Stimulated activated CD4-positive, alpha-beta T cell treated with anti-CD3 and anti-CD28 coated beads, Interleukin-12 subunit alpha, Interleukin-12 subunit beta, amount 100 ng/mL, for 24 hours (primary cell): ENCODE measurements at places on chromosomes 5 and 9.
A peak's percentile ranks its signal among the peaks of the same experiment; 100 is the strongest.

GRCh38 chr5:177390363-177391300 lies 6.4 kb downstream of the SLC34A1 start:
- peak; percentile 75 for DNase-seq

GRCh38 chr5:159779481-159779880 lies 136.8 kb upstream of the ADRA1B start:
- no peak for DNase-seq

- no peak for DNase-seq
These were observed 72.7 kb downstream of the ZFAND5 start for GRCh38 chr9:72292256-72292682.

DNA sequence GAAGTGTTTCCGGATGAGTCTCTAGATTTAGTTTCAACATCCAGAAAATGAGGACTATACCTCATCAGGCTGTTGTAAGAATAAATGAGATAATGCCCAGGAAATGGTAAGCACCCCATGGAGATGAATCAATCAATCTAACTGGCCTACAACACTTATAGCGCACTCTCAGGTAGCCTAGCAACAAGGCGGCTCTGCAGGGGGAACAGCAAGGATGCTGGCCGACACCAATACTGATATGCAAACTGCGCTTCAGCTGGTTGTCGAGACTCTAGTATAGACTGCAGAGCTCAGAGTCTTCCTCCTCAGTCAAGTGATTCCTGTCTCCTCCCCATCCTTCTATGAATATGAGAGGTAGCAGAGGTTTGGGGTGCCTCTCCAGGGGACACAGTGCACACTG lies 218.8 kb upstream of the WWC1 start:
- DNase-seq: no peak

DNA sequence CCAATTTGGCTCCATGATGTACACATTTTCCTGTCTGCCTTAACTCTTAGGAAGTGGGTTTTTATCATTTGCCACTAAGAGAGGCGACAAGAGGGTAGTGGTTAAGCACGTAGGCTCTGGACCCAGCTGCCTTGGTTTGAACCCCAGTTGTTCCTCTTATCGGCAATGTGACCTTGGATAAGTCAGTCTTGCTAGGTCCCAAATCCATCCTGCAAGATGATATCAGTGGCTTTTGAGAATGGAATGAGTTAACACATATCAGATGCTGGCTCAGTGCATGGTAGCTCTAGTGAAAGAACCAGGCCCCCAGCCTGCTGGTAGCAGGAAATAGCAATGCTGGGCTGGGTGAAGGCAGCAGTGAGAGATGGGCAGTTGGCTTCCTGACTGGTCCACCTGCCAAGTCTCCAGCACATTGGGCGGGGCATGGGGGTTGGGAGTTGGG lies 72.5 kb downstream of the STK10 start:
- no peak for DNase-seq

GRCh38 chr5:63962279-63962678 lies at the start of gene HTR1A:
HTR1A (minus strand) TSS chr5:63962445; CDS start chr5:63961719, 726 bp downstream.
- DNase-seq: no peak

DNA sequence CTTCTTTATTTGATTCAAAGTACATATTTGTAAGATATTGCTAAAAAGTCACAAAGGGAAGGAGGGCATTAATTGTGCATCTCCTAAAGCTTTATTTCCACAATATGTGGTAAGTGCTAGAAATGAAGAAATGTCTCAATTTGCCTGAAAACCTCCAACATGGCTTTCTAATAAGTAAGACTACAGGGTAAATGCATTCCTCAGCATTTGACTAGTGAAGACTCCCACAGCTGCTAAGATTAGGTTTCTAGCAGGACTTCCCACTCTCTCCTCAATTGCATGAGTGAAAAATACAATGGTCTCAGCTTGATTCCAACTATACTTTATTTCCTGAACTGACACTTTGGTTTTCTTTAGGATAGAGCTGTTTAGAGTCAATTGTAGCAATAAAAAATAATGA lies 162.1 kb downstream of the ELAVL2 start:
- DNase-seq: no peak

DNA sequence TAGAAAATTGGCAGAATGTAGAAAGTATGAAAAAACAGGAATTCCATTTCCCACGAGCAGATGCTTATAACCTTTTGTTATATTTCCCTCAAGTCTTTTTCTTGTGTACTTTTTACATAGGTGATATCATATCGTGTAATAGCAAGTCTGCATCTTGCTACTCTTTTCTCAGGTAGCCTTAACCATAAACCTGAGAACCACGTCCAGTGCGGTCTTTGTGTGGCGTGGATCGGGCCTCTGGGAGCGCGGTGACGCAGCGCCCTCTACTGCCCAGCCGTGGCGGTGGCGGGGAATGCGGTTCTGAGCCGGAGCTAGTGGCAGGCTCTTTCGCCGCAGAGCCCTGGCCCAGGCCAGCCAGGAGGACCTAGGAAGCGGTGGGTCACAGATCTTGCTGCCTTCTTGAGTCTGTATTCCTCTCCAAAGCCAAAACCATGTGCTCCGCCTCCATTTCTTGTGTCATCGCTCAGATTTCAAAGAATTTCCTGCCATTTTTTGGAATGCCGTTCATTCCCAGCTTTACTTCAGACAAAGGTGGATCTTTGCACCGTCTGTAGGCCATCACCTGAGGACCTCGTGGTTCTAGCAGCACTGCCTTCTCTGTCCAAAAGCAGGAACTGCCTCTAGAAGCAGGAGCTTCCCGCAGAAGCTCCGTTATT lies 71.9 kb downstream of the MVB12B start:
- peak; percentile 50 for DNase-seq

DNA sequence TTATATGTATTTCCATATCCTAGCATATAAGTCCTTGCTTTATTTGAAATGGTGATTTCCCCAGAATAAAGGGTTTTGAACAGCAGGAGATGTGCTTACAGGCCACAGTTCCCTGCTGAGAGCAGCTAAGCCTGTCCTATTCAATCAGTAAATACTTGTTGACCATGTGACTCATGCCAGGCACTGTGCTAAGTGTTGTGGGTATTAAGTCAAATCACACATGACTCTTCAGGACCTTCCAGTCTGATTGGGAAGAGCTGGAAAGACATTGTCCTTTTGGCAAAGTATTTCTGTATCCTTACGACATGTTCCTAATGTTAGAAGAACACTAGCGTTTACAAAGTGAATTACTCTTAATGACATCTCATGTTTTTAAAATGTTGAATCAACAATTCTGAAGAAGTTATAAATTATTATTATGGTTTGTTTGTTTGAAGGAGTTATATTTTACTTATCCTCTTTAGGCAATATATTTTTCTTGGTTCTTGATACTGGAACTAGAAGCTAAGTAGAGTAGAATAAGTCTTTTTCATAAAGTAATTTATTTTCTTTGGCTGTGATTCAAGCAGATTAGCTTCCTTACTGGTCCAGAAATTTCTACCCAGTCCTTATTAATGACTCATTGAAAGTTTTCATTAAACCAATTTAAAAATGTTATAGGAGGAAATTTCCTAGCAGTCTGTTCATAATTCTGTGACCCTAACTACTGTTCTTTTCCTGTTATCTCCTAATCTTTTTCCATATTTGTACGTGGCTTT lies 82.1 kb downstream of the GAPVD1 start:
- DNase-seq: no peak

- DNase-seq: no peak
These were observed 43.7 kb downstream of the PHF2 start for GRCh38 chr9:93620041-93620506.

GRCh38 chr5:31193116-31193515 lies 370 bp upstream of the CDH6 start:
- DNase-seq: no peak

DNA sequence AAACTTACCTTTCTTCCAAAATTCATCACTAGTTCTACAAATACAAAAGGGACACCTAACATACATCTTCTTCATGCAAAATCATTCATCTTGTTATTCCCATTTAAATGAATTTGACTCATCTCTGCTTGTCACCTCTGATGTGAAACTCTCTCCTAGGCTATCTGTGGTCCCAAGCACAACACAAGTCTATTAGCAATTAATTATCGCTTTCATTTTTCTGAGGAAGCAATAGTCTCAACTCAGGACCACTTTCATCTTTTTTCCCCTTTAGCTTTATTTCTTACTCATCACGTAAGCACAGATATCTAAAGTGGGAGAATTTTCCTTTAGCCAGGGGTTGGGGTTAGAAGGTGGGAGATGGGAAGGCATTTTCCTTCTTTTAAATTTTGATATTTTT lies 131.9 kb downstream of the ST8SIA4 start:
- DNase-seq: no peak

DNA sequence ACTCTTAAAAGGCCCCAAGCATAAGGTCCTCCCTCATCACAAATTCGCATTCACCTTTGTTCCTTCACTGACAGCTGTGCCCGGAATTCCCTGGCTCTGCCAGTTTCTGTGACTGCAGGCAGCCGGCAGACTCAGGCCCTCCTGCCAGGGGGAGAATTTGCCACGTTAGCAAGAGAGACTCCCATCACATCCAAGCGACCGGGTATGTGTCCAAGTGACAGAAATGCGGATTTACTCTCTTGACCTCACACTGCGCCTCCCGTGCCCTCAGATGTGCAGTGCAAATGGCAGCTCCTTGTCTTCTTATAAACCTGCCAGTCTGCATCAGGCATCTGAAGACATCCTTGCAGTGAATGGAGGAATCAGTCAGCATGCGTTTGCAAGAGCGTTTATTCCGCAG lies 187.1 kb upstream of the WWC1 start:
- DNase-seq: no peak

DNA sequence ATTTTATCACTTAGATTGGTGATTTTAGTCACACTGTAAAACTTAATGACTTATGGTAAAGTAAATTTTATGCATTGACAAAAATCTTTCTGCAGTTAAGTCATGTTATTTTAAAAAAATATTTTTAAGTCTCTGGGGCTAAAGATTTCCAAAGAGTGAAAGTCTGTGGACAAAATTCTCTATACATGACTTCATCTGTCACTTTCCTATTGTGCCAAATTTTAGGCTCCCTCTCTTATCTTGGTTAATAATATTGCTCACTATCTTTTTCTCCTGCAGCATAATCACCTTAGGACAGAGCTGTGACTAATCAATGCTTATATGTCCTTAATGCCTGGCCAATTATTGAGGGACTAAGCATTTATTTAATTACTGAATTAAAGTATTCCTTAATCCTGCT lies 15.2 kb downstream of the LURAP1L start:
- DNase-seq: no peak
